ENCODE measurements at places on chromosomes 4 and X.

- DNase-seq: no peak
These were observed 134.9 kb upstream of the GATB start for GRCh38 chr4:151895671-151896070.

GRCh38 chr4:68175562-68176155 lies 46.0 kb upstream of the TMPRSS11F start:
- peak; percentile 3 for DNase-seq

DNA sequence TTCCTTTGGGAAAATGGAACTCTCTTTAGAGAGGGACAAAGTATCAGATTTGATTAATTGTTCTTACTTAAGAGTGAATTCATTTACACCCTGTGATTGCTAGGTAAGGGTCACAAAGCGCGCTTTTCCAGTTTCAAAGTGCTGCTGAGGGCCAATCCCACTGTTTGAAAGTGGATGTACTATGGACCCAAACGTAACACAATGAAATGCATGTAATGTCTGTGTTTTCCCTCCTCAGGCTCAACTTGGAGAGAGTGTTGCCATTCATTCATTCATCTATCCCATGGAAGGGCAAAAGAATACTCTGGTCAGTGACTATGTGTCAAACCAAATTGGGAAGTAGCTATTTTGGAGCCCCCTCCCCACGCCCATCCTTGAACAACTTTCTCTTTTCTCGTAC lies 16.1 kb downstream of the IGSF1 start:
- DNase-seq: no peak

- DNase-seq: no peak
These were observed 126.7 kb upstream of the MBNL3 start for GRCh38 chrX:132615391-132616131.

DNA sequence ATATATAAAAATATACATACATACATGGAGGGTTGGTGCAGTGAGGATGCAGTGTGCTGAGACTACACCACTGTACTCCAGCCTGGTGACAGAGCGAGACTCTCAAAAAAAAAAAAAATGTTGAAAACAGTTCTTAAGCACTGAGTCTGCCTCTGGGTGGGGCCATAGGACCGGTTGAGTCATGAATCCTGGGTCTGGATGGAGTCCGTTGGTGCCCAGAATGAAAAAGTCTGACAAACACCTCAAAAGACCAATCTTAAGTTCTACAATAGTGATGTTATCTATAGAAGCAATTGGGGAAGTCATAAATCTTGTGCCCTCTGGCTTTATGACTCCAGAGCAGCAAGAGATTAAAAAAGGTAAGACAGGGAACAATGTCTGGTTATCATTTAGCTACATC lies 70.4 kb downstream of the FGFBP1 start:
- DNase-seq: no peak

DNA sequence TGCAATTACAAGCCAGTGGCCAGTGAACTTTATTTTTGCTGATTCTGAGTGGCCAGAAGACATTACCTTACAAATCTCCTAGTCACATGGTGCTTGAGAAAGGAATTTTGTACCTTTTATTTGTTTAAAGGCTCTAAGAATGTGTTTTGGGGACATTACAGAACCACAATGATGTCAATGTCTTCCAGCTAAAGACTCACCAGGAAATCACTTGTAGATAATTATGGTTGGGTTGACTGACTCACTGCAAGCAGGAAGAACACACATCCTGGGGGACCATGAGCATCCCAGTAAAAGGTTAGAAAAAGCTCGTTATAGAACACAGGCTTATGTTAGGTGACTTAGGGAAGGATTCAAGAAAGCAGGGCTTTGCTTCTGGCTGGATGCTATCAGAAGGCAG lies 119.4 kb upstream of the FAM9B start:
- no peak for DNase-seq

- no peak for DNase-seq
These were observed 33.1 kb downstream of the DLG3 start for GRCh38 chrX:70477734-70478075.

DNA sequence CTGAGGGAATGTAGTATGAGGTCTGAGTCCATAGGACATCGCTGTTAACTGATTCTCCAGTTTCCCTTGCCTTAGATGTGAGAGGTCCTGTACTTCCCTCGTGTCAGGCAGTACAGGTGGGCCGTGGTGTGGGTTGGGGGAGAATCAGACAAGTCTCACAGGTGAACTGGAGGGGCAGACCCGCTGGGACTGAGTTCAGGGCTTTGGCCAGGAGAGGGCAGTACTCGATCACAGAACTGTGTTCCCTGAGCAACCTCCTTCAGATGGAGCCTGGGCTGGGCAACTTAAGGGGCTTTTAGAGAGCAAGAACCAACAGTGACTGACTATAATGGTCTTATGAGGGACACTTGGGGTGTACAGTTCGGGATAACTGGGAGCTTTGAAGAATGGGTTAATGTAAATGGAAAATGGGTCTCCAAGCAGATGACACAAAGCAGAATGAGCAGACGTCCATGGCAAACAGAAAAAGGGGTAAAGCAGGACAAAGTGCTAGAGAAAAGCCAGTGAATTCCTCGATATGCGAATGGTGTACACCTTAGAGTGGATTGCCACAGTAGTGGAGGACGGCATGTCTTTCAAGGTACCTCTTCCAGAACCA lies 83.6 kb downstream of the CCNG2 start:
- no peak for DNase-seq

GRCh38 chrX:111041018-111041462 lies 55.0 kb upstream of the PAK3 start:
- peak; percentile 34 for DNase-seq

DNA sequence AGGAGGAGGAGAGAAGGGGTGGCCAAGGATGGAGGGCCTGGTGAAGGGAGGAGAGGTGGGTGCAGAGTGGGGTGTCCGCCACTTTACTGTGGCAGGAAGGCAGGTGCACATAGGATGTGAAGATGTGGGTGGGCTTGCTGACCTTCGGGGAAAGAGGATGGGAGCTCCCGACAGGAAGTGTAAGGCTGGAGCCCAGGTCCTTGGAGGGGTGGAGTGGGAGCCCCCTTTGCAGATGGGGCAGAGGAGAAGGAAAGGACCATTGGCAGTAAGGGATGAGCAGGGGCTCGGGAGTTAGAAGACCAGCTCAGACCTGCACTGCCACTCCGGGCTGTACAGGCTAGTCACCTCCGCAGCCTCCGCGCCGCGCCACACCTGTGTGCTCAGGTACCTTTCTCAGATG lies 89.5 kb downstream of the EVC start:
- no peak for DNase-seq

DNA sequence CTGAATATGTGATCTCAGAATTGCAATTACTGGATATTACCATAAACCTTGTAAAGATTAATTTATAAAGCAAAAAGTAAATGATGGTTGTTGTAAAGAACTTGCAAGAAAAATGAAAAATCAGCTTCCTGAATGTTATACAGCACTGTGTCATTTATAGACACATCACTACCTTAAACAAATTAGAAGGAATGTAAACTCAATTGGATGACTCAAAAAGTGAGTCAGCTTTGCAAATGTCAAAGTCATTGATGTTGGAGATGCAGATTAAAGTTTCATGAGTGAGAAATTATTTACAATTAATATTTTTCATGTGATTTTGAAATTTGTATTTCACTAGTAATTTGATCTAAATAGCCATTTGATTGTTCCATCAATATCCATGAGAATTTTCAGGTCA lies 193.2 kb downstream of the RAPGEF2 start:
- no peak for DNase-seq

- no peak for DNase-seq
These were observed 161.2 kb upstream of the WDFY3 start for GRCh38 chr4:85127653-85128052.

DNA sequence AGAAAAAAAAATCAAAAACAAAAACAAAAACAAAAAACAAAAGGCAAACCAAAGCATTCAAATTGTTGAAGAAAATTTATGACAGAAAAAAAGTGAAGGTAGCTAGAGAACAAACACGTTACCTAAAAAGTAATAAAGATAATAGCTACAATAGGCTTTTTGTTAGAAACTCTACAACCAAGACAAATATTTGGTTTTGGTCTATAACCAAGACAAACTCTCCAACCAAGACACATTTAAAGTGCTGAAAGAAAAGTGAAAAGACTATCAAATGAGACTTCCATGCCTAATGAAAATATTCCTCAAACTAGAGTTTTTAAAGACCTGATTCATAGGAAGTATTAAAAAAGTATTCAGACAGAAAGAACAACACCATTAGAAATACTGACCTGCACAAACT lies 391.9 kb upstream of the NDST4 start:
- no peak for DNase-seq

DNA sequence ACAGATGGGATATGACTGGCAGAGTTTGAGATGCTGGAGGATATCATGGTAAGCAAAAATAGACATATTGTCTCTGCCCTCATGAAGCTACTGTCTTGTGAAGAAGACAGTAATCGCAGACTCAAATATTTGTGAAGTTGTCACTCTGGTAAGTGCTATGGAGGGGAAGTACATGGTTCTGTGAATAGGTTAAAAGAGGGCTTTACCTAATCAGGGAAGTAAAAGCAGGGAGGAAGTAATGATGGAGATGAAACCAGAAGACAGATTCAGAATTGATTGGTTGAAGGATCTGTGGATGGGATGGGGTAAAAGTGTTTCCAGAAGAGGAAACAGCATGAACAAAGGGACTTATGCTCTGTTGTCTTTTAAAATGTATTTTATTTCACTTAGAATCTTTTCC lies 19.3 kb upstream of the MAGED1 start:
- DNase-seq: no peak

DNA sequence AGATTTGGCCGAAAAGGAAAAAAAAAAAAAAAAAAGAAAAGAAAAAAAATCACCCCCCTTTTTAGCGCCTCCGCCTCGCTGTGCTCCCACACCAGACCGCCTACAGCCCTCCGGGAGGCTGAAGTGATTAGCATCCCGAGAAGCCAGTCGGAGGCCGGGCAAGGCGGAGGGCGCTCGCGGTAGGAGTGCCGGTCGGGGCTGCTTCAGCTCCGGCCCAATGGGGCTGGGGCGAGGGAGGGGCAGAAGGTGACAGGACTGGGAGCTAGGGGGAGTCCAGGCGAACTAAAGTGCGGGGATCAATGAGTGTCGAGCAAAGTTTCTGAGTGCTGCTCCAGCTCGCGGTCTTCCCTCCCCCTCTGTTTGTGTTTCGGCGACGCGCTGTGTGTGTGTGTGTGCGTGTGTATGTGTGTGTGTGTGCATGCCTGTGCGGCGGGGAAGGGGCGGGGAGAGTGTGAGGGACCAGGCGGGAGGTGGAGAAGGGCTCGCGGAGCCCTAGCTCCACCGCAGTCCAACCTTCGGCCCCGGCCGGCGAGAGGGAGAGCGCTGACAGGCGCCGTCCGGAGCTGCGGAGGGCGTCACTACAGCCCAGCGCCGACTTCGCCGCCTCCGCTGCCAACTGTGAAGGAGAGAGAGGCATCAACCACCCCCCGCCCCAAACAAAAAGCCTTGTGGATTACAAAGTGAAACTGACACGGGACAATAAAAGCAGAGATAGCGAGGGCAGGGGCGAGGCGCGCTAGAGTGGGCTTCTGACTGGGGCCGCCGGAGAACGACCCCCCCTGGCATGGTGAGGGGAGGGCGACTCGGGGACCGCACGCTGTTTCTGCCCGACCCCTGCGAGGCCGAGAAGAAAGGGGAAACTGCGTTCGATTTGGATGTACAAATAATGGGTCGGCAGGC lies at the start of gene FAT4:
Gene FAT4, plus strand, starts transcription at position 280 of the 900 bp plus-strand sequence. CDS start 1,457 bp downstream, outside the sequence.
- DNase-seq: peak; percentile 90

DNA sequence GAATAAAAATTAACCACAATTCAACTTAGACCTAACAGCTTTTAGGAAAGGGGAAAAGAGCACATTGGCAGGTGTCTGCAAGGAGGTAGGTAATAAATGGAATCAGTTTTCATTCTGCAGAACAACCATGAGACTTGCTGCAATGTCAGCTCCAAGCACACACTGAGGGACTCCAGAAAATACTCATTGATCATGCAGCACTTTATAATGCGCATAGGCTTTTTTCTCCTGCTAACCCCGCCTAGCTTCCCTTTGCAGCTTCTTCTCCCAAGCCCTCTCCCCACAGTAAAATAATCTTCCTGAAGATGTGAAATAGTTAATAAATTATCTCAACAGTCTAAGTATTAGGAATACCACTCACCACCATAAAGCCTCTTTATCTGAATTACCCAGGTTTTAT lies 36.9 kb downstream of the ANKRD17 start:
- no peak for DNase-seq

- no peak for DNase-seq
These were observed 118.8 kb upstream of the AFF2 start for GRCh38 chrX:148381603-148382002.

GRCh38 chr4:53714236-53715140 lies 123.2 kb upstream of the LNX1 start:
- peak; percentile 67 for DNase-seq

GRCh38 chr4:16124232-16124631 lies 40.4 kb upstream of the PROM1 start:
- DNase-seq: no peak

GRCh38 chr4:3683744-3684421 lies 82.3 kb upstream of the ADRA2C start:
- DNase-seq: no peak

- DNase-seq: peak; percentile 62
These were observed 486.4 kb upstream of the FAT1 start for GRCh38 chr4:187209921-187210613.

DNA sequence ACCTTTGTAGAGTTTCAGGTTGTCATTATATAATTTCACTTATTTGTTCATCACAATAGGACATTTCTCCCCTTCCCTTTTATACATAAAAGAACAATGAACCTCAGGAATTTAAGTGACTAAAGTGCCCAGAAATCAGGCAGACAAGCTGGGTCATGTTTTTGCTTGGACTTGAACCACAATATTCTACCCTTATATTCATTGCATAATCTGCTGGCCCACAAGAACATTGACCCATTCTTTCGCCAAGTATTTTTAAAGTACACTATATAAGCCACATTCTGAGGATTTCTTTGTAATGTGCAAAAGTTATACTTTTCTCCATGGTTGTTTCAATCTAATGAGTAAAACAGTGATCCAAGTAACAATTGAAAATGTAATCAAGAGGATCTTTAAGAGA lies 637.5 kb upstream of the SLIT2 start:
- no peak for DNase-seq

DNA sequence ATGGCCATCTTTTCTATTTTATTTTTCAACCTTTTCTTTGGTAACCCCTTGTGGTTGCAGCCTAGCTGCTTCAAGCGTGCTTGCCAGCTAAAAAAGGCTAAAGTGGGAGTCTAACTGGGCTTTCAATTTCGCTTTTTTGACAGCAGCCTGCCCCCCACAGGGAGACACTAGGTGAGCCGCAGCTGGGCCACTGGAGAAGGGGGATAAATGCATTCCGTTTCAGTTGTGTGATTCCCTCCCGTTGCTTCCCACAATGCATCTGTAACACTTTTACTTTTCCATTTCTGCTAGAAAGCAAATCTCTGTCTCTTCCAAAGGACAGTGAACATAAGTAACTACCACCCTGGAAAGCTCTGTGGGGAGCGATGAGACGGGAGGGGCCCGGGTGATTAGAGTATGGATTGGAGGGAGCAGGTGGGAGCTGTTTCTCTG lies 86.3 kb upstream of the RAPGEF2 start:
- DNase-seq: no peak

DNA sequence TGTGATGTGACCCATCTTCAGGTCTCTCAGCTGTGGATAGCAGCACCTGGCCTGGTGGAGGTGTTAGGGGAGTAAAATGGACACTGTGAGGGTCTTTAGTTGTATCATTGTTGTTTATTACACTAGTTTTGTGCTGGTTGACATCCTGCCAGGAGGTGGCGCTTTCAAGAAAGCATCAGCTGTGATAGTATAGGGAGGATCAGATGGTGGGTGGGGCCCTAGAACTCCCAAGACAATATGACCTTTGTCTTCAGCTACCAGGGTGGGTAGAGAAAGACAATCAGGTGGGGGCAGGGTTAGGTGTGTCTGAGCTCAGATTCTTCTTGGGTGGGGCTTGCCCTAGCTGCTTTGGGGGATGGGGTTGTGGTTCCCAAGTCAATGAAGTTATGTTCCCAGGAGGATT lies 162.8 kb downstream of the PPP1R2C start:
- no peak for DNase-seq
